GM10248 (cell line): ENCODE measurements at places on chromosomes 3 and 15.
A peak's percentile ranks its signal among the peaks of the same experiment; 100 is the strongest.

DNA sequence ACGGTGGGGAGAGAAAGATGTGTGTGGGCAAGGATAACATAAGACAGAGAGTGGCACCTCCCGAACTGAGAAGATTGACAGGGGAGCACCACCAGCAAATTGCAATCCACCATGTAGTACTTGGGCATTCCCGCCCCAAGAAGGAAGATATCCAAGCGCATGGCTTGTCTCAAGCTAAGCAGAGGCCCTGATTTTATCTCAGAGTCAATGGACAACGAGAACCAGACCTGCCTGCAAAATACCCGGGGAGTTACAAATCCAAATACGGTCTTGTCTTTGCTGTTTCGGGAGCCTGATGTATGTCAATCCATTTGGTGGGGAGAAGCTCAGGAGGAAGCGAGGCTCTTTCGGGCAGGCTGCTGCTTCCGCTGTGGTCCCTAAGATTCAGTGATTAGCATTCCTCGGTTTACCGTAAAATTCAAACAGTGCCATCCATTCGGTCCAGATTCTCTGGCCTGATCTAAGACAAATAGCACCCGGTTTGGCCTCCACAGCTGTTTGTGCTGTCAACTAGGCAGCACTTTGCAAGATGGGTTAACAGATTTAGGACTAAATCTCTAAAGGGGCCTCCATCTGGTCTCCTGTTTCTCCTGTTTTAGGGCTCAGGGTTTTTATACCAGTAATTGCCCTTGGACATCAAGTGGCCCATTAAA lies 97.7 kb upstream of the WNT5A start:
- DNase-seq: no peak

DNA sequence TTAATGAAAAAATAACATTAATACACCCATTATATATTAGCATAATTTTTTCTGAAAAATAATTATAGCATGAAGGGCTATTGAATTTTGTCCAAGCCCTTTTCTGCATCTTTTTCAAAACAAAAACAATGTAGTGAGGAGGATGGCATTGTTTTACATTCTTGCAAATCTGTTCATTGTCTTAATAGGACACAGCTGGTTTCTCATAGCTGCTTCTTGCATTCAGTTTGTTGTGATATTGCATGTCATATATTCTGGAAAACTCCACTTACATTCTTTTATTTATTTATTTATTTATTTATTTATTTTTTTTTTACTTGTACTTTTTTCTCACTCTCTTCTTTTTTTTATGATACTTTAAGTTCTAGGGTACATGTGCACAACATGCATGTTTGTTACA lies 107.4 kb downstream of the NR1D2 start:
- no peak for DNase-seq

GRCh38 chr3:88462230-88462629 lies 312.5 kb downstream of the C3orf38 start:
- no peak for DNase-seq

GRCh38 chr3:12655701-12656100 lies 8.2 kb downstream of the RAF1 start:
- DNase-seq: no peak

DNA sequence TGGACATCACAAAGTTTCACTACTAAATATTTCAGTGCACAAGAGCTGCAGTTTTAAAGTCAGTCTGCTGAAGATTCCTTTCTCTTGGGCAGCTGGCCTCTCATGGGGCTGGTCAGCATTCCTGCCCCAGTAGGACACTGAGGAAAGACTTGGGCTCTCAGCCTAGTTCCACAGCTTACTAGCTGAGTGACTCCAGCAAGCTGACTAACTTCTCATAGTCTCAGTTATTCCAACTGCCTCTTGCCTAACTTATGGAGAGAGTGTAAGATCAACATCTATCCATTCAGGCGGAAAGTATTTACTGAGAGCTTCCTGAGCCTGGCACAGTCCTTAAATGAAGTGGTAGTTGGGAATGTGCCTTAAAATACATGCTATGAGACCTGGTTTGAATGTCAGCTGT lies 27.0 kb downstream of the TM4SF4 start:
- no peak for DNase-seq

DNA sequence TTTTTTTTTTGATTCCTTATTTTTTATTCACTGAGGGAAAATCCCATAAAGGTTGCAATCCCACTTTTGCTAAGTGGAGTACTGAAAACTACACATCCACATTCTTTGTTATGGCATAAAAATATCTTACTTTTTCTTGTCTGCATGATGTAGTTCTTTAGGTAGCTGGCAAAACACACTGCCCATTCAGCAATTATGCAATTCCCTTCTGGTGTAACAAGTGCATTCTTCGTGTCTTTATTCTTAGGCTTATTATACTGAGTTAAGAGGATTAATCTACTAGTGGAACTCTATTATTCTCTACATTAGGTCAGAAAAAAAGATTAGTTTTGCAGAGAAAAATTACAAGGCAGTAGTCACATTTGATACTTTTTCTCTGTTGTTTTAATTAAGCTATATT lies 403.8 kb upstream of the GBE1 start:
- DNase-seq: no peak

DNA sequence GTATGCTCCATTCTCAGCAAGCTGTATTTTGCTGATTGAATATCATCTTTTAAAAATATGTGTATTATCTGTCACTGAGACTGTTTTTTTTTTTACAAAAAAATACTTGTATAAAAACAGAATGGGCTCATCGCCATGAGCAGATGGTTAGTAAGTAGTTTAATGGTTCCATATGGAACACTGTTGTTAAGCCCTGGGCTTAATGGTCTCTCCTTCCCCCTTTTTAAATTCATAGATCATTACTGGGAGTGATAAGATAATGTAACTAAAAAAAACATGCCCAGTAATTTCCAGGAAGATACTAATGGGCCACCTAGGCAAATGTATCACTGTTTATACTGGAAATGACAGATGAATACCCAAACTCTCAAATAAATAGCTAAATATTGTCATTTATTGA lies 95.3 kb upstream of the TPRG1 start:
- no peak for DNase-seq

GRCh38 chr15:51387699-51388041 lies 46.2 kb downstream of the GLDN start:
- DNase-seq: no peak

GRCh38 chr3:124316034-124316287 lies 324.0 kb upstream of the ROPN1 start:
- no peak for DNase-seq

GRCh38 chr3:162175878-162176277 lies 679.3 kb downstream of the OTOL1 start:
- no peak for DNase-seq

DNA sequence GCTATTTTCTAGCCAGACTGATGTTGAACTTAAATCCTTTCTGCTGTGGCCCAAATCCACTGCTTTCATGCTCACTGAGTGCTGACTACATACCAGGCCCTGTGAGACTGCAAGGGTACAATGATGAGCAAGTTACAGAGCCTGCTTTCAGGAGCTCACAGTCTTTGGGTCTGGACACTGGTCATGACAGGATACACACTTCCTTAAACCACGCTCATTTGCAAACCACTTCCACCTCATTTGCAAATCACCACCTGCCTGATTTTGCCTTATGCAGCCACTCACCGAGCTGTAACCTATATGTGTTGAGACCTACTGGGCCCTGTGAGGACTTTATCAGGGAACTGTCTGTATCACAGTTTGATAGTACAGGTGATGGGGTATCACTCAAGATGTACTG lies 50.2 kb upstream of the LRRC58 start:
- no peak for DNase-seq

- DNase-seq: no peak
Measured at GRCh38 chr3:139574026-139574947, 34.7 kb upstream of the RBP1 start.

GRCh38 chr15:20356444-20356910 lies 185.1 kb downstream of the GOLGA6L6 start:
- DNase-seq: peak; percentile 87

DNA sequence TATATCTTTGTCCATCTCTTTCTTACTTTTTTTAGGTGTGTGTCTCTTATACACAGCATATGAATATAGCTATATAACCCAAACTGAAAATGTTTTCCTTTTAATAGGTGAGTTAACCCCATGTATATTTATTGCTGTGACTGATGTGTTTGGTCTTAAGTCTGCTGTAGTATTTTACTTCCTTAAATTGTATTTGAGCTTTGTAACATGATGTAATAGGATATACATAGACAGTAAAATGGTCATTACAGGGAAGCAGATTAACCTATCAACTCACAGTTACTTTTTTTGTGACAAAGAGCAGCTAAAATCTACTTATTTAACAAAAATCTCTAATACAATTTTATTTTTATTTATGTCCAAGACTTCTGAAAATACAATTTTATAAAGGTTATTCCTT lies 51.8 kb upstream of the CDAN1 start:
- no peak for DNase-seq

DNA sequence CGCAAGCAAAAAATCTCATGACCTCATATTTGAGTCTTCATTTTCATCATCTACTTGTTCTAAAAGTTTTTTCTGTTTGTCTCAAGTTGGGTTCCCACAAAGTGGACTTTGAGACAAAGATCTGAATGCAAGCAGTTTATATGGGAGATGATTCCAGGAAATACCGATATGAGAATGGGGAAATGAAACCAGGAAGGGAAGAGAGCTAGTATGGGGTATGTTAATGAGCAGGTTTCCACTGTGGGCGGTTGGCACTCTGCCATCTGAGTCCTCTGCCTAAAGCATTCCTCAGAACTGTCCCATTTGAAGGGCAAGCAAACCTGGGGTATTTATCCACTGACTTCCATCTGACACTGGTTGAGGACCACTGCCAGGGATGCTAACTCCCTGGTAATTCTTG lies 8.8 kb downstream of the ADPRH start:
- DNase-seq: no peak

GRCh38 chr3:127754411-127755304 lies 67.7 kb downstream of the MGLL start:
- DNase-seq: peak; percentile 77

- DNase-seq: no peak
Measured at GRCh38 chr3:113354307-113354706, 87.0 kb downstream of the CFAP44 start.

DNA sequence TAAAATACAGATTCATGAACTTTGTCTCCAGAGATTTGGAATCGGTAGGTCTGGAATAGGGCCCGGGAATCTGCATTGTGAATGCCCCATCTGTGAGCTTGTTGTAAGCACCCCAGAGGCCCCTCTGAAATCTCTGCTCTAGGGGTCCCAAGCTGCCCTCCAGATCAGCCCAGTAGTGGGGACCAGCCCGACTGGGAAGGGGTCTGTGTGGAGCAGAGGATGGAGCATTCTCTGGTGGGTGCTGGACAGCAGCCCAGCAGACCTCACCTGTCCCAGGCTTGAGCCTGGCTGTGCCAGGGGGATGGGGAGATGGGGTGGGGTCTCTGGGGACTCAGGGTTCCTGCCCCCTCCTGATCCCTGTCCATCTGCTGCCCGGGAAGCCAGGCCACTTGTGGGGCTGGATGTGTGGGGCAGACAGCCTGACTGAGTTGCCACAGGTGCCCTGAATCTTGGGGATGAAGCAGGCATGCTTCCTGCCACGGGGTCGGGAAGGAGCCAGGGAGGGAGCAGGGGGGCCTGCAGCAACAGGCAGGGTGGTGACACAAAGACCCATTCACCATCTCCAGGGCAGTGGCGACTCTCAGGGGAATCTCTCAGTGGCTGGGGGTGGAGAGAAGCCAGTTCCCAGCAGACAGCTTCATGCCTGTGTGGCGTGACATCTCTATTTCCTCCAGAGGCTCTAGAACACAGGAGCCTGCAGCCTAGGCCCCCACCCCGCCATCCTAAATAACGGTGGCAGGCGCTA lies 99.3 kb downstream of the WNT7A start:
- DNase-seq: no peak

GRCh38 chr15:33027306-33028035 lies 167.0 kb downstream of the FMN1 start:
- no peak for DNase-seq

- no peak for DNase-seq
Measured at GRCh38 chr3:58884453-58884852, 165.4 kb downstream of the CFAP20DC start.

- no peak for DNase-seq
Measured at GRCh38 chr3:2153547-2153946, 54.9 kb downstream of the CNTN4 start.

- no peak for DNase-seq
Measured at GRCh38 chr3:55534876-55535275, 47.8 kb upstream of the WNT5A start.

DNA sequence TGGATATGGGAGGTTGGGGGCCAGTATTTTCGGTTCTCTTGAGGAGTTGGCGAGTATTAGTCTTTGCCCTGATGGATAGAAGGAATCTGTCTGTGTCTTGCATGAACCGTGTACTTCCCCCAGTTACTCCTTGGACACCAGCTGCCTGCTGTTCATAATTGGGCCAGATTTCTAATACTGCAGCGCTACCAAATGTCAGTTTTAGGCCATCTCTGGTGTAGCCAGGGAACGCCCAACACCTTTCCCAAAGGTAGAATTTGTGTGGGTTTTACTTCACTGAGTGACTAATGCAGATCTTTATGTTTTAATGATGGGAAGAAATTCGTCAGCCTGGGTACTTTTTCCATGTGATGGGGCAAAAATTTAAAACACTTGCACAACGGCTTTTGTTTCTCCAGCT lies 18.4 kb downstream of the FLNB start:
- DNase-seq: no peak

GRCh38 chr3:88263417-88264100 lies 113.8 kb downstream of the C3orf38 start:
- DNase-seq: no peak

- no peak for DNase-seq
Measured at GRCh38 chr3:3919316-3919715, 120.1 kb downstream of the LRRN1 start.

DNA sequence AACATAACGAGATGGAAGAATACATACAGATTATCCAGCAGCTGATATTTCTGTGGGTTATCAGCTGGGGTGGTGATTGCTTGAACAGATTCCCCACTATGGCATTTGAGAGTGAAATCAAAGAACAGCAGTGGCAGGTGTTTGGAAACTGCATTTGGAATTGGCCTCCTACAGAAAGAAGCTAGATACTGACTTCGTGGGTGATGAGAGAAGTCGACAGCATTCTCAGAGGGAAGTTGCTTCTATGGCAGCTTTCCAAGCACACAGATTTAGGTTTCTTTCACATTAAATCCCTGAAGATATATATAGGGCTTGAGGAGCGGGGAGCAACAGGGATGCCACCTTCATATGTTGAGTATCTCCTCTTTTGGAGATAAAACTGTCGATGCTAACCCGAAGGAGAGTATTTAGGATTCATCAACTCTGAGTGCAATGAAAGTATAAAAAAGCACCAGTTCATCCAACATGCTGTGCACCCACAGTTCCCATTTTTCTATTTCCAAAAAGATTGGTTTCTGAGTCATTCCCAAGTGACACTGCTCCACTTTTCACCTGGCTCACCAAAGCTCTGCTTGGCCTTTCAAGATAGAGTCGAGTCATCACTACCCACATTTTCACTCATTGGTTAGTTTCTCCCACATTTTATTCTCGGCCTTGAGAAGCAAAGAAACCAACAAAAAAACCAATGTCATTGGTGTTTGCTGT lies 579.8 kb upstream of the SUCLG2 start:
- no peak for DNase-seq

- no peak for DNase-seq
Measured at GRCh38 chr3:157369727-157370421, 66.8 kb upstream of the PTX3 start.

- DNase-seq: no peak
Measured at GRCh38 chr3:36905545-36905944, 39.3 kb downstream of the TRANK1 start.
